ENCODE measurements at places on chromosomes 11 and 22.
A peak's percentile ranks its signal among the peaks of the same experiment; 100 is the strongest.

DNA sequence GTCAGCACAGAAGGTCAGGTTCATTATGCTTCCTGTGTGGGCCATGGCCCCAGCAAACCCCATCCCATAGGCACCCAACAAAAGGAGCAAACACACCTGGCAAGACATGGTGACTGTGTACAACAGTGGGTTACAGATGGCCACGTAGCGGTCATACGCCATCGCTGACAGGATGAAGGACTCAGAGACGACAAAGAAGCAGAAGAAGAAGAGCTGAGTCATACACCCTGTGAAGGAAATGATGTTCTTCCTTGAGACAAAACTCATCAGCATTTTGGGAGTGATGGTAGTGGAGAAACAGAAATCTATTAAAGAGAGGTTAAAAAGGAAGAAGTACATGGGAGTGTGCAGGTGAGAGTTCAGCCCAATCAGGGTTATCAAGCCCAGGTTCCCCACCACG, 309 bp downstream of the OR8B12 start:
- no peak for DNase-seq

GRCh38 chr11:123478352-123478987, 48.4 kb downstream of the GRAMD1B start:
- no peak for DNase-seq

GRCh38 chr11:15367695-15368094, 253.0 kb downstream of the INSC start:
- DNase-seq = no peak

DNA sequence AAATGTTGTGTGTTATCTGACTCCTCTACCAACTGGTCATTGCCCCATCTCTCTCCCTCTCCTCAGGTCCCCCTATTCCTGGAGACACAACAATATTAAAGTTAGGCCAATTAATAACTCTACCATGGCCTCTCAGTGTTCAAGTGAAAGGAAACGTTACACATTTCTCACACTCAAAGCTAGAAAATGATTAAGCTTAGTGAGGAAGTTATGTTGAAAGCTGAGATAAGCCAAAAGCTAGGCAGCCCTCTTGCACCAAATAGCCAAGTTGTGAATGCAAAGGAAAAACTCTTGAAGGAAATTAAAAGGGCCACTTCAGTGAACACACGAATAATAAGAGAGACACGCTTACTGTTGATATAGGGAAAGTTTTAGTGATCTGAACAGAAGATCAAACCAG, 6.9 kb downstream of the DLG2 start:
- no peak for DNase-seq

DNA sequence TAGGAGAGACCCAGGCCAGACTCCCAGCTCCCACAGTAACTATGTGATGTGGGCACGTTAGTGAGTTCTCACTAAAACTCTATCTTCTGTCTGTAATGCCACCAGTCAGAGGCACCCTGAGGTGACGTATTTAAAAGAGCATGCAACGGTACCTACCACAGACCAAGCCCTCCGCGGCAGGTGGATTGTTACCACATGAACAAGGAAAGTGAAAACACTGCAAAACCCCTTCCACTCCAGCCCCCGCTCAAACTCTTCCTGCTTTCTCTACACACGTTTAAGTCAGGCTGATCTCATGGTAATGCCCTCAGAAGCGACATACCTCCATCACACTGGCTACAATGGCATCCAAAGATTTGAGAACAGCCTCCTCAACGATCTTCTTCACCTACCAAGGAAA, 36.7 kb downstream of the SERPIND1 start:
- DNase-seq = no peak

DNA sequence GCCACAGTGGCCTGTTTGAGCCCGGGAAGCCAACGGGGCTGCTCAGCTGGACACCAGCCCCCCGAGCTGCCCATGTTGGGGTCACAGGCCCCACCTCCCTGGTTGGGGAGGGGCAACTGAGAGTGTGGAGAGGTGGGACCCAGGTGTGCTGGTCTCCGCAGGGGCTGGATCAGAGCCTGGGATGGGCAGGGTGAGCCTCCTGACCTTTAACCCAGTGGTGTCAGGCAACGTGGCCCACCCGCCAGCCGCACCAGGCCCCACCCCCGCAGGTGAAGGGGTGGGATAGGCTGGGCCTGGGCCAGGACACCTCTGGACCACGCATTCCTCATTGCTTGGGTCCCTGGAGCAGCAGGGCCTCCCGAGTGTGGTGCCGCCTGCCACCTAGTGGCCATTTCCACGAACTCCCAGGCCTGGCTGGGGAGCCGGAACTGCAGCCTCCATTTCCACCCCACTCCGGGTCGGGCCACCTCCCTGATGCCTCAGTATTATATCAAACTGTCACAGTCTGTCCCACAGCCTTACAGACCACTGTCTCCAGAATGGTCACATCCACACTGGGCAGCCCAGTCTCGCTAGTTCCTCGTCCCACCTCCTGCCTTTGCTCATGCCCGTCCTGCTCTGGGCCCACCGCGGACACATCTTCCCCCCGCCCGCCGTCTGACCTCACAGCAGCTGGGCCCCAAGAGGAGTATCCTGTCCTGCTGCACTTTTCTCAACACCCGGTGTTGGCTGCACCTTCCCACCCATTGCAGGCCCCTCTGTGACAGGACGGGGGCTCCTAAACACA, 13.3 kb upstream of the PPP6R3 start:
- DNase-seq = peak; percentile 79

DNA sequence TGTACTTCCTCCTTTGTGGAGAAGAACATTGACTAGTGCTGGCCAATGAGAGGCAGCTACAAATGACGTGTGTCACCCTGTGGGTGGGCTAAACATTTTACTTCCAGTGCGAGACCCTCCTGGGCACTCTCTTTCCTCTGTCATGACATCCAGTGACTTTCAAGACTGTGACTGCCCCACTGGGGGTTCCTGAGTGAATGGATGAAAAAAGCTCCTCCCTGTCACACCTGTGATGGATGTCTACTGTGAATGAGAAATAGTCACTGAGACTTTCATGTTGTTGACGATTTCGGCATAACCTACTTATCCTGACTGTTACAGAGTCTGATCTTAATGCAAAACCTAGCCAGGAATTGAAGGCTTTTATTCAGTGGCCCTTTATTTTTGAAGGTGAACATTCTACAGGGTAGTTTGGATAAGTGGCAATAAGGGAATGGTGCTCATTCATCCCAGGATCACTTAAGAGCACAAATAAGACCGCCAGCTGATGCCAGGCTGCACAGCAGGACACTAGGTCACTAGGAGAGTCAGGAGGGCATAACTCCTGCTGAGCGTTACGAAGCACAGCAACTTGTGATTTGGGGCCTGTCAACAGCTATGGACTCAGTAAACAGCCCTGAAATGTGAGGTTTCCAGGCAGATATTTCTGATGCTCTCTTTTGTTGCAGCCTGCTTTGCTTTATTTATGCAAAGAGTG, 636.6 kb downstream of the NTM start:
- no peak for DNase-seq

DNA sequence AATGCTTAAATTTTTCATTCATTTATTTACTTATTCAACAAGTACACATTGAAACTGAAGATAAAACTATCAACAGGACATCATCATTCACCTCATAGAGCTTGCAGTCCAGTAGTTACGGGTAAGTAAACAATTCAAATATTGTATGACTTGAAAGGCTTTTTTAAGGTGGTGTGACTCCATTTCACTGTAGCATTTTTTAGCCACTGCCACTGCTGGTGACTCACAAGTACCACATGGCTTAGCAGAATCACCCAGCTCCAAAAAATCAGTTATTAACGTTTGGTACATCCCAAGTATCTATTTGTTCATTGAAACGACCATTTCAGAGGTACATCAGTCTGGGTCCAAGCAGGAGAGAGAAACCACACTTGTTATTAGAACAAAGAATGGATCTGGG, 427.9 kb upstream of the DDI1 start:
- no peak for DNase-seq

DNA sequence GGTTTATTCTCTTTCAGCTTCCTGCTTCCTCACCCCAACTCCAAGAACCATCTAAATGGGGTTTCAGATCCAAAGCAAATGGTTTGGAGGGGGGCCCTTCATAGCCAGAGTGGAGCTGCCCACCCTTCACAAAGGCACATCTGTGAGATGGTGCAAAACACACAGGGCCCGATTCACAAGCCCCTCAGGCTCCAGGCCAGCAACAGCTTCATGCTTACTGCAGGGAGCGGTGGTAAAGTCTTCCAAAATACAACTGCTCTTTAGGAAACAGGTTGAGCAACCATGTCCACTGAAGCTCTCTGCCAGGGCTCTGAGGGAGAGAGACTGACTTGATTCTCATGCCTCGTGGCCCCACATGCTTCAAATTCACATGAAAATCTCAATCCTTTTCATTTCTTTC, 213.0 kb upstream of the NARS2 start:
- no peak for DNase-seq

DNA sequence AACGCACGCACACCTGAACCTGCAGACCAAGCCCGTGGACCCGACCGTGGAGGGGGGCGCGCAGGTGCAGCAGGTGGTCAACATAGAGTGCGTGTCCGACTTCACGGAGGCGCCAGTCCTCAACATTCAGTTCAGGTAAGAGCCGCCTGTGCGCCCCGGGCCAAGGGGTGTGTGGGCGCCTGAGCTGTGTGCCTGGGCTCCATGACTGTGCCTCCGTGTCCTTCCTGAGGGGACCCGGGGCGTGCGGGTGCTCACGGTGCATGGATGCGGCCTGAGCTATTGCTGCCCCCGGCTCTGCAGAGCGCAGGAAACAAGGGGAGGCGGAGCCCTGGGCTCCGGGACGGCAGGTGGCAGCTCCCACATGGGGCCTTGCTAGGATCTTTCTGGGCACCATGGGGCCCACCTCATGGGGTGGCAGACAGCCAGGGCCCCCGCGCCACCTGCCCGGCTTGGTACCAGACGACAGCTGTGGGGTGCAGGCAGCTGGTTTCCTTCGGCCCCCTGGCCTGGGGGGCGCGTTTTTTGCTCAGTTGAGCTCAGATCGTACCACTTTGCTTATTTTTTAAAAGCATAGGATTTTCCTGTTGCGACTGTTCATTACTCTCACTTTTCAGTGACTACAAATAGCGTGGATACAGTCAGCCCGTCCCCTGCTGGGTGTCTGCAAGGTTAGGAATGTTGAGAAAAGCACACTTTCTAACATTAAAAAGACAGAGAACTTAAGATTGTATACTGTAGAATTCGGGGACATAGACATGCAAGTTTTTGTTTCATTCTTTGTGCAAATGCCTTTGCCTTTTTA, 28.3 kb downstream of the MUC6 start:
- no peak for DNase-seq

DNA sequence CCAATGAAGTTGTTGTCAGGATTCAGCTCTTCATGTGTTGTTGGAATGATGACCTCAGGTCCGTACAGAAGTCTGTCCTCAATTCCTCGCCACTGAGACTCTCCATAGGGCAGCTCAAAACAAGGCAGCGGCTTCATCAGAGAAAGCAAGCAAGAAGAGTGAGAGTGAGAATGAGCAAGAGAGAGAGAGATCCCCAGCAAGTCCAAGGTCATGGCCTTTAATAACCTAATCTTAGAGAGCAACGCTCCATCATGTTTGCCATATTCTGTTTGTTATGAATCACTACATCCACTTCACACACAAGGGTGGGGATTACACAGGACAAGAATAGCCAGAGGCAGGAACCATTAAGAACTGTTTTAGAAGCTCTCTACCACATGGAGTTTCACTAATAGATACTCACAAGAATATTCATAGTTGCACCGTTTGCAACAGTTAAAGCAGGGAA, 23.3 kb upstream of the MMP7 start:
- no peak for DNase-seq

GRCh38 chr22:45683248-45683647, 11.6 kb downstream of the ATXN10 start:
- DNase-seq = no peak

GRCh38 chr22:25068707-25069106, 116.2 kb downstream of the KIAA1671 start:
- no peak for DNase-seq

DNA sequence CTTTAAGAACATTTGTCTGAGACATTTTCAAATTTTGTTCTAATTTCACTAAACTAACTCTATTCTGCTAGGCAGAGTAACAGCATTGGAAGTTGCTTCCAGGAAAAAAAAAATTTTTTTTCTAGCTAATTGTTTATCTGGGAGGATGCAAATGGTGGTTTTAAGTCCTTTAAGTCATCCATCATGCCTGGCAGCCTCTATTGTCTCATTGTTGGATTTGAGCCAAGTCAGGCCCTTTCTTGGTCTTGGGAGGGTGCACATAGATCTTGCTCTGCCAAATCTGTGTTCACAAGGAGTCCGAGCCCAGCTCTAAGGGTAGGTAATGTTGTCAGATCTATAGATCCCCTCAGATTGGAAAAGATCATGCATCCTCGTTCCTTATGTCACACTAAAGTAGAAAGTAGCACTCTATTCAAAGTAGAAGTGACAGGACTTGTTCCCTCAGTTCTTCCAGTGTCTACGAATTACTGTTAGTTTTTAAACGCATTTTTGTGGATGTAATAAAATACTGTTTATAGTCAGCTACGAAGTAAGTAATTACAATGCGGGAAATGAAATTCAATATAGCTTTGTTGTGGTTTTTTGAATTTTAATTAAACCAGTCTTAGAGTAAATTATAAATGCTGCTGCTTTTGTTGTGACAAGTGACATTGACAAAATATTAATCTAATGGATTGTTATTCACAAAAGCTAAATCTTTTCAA, 166.0 kb upstream of the RASSF10 start:
- no peak for DNase-seq

DNA sequence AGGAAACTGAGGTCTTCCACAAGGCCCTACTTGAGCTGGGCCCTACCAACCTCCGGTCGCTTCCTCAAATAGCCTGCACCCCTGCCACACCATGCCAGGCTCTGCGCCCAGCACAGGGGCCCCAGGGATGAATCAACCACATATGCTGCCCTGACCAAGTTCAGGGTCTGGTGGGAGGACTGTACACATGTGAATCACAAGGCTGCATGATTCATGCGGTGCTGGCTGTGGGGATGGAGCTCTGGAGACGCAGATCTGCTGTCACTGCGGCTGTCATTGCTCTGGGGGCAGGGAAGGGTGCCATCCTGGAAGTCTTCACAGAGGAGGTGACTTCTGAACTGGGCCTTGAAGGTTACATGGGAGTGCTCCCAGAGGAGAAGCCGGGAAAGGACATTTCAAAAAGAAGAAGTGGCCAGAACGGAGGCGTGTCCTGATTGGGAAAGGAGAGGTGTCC, 21.5 kb downstream of the CYTH4 start:
- no peak for DNase-seq

DNA sequence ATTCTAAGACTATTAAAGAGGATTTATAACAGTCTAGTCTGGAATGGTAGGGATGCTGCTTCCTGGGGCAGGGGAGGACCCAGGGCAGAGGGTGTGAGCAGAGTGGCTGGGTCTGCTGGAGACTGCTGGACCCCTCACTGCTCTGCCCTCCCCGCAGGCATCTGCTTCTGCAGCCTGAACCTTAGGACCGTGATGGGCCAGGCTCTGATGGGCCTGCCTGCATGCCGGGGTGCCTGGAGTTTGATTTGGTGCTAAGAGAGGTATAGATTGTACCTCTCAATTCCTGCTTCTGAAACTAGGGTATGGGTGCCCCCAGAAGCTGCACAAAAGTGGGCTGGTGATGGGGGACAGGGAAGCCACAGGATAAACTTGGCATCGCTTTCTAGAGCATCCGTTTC, 54.9 kb downstream of the CD82 start:
- peak; percentile 3 for DNase-seq

- no peak for DNase-seq
Measured at GRCh38 chr22:43128928-43129424, 14.2 kb downstream of the MCAT start.

Measured in mesothelial cell of epicardium (in vitro differentiated cells).